Heart left ventricle (tissue), 16 donors: ENCODE measurements at places on chromosomes 16 and 17. TPM values are rescaled to one million over a fixed set of nuclear protein-coding genes. Genes with fewer than 3 reads are reported as not detected.

The C17orf50 gene
- not detected for total RNA-seq

The HS3ST3A1 gene
- 0.90 TPM for total RNA-seq

The ENPP7 gene
- total RNA-seq = not detected

The ST6GALNAC1 gene
- total RNA-seq = 1.7 TPM

The CCL5 gene
- total RNA-seq = 11.8 TPM

The TBC1D26 gene
- not detected for total RNA-seq

The NPW gene
- total RNA-seq = not detected

The MYH2 gene
- not detected for total RNA-seq

DNA sequence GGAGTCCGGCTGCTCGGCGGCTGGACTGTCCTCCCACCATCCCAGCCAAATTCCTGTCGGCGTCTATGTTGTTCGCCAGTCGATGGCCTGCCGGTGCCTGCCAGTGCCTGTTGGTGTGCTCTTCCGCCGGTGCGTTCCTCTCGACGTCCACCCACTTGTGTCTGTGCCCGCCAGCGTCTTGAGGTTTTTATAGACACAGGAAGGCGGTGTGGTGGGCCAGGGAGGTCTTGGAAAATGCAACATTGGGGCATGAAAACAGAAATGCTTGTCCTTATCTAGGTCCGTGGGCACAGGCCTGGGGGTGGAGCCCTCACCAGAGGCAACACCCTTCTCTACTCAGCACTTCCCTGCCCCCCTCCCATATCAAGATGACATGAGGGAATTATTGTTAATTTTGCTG lies 167.8 kb downstream of the IRF8 start:
- no peak for DNase-seq

DNA sequence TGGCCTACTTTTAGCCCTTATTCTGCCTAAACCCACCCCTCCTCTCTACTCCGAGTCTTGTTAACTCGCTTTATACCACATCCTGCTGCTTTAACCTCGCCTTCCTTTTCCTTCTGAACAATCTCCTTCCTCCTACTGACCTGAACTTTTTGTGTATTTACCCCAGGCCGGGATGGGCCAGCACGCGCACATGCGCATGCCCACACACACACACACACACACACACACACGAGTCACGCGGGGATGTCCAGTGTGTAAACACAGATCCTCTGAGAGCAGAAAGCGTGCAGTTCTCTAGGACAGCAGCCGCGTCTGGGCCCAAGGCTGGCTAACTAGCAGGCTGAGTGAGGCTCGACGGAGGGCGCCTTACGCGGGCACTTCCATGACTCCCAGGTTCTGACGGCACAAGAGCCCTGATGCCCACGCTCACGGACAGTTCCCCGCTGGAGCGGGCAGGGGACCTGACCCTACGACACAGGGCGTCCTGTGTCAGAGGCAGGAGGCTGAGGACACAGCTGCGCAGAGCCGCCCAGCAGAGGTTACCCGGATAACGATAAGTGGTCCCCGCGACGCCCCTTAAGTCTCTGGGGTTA lies 610 bp downstream of the PIK3R5 start:
- DNase-seq = no peak

- DNase-seq = no peak
These were observed 10.2 kb downstream of the TAX1BP3 start for GRCh38 chr17:3657874-3658783.

GRCh38 chr16:83705856-83706255 lies 101.9 kb upstream of the HSBP1 start:
- DNase-seq = no peak

- DNase-seq = no peak
These were observed 23.9 kb downstream of the PITPNM3 start for GRCh38 chr17:6532441-6532885.

DNA sequence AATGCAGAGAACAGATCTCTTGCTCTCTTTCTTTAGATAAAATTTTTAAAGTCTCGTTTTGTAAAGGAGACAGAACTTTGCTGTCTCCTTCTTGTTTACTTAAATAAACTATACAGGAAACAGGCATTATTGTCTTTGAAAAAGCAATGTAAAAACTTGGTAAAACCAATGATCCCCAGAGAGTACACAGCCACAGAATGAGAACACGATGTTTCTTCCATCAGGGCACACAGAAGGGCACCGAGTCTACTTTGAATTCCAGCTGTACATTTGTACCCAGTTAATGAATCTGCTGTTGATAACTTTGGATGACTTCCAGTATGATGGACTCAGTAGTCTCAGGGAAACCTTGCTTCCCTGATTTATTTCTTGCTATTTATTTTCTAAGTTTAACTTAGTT lies 8.1 kb upstream of the TMEM100 start:
- no peak for DNase-seq

- no peak for DNase-seq
These were observed 191.0 kb downstream of the PRKCA start for GRCh38 chr17:66493283-66494019.

DNA sequence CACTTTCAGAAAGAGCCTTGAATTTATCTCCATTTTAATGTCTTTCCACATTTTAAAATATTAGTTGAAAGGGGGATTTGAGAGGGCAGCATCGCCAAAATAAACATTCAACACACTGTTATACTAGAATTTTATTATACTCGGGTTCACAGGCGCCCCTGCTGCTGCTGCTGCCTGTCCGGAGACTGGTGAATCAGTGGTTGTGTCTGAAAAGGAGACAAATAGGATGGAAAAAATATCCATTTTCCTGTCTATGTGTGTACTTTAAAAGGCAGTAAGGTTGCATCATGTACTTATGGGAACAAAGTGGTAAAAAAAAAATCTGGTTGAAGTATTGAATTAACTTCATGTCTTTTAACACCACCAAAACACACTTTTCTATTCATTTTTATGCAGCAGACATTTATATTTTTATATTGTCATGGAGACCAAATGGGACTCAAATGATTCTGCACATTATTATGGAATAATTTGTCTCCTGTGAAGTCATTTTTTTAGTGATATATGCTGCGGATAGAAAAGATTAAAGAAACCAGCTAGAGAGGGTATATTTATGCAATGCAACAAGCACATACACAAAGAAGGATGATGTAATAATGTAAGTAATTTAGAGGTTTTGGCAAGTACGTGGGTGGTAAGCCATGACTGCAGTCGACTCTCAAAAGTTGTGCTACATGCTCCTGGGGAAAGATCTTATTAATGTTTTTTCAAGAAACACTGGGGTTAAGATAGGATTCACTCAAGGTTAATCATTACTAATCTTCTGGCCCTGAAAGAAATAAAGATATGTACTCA lies 759.0 kb upstream of the SOX9 start:
- no peak for DNase-seq

GRCh38 chr16:28930652-28931051 lies 1.1 kb upstream of the CD19 start:
- no peak for DNase-seq

DNA sequence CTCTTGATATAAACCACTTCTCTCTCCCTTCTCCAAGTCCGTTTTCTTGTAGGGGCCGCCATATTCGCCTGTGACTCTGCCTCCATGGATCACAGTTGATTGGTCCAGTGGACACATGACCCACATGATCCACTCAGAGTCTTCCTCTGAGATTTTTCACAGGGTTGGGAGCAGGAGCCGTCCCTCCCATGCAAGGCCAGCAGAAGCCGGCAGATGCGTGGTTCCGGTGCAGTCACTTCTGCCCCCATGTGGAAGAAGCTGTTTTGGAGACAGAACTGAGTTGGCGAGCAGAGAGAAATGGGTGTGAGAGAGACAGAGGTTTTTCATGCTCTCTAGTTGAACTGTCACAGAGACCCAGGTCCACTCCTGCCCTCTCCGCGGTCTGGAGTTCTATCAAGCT lies 83.3 kb downstream of the C16orf95 start:
- DNase-seq = no peak

- DNase-seq = no peak
These were observed 64.3 kb downstream of the IGF2BP1 start for GRCh38 chr17:49061524-49061943.

GRCh38 chr17:38731526-38732294 lies 1.6 kb downstream of the CISD3 start:
- no peak for DNase-seq

DNA sequence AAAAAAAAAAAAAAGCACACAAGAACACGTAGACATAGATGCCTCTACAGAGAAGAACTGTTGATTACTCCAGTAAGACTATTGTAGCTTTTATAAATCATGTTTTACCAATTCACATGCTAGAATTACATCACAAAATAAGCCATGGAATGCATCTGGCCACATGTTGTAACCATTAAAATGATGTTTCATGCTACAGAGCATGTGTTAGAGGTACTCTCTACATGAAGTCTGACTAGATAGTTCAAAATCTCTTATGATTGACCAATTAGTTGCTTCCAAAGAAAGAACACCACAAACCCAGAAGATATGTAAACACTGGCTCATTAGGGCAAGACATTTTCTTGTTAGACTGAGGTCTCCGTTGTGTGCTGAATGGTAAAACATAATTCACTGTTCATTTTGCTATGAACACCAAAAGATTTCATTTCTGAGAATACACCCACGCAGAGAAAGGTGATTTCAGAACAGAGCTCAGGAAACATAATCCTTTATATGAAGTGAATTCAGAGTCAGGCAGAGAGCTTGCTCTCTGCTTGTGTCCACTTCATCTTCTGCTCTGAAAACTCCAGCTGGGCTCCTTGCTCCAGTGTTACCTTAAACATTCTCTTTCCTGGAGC lies 411.4 kb upstream of the SOX9 start:
- no peak for DNase-seq

DNA sequence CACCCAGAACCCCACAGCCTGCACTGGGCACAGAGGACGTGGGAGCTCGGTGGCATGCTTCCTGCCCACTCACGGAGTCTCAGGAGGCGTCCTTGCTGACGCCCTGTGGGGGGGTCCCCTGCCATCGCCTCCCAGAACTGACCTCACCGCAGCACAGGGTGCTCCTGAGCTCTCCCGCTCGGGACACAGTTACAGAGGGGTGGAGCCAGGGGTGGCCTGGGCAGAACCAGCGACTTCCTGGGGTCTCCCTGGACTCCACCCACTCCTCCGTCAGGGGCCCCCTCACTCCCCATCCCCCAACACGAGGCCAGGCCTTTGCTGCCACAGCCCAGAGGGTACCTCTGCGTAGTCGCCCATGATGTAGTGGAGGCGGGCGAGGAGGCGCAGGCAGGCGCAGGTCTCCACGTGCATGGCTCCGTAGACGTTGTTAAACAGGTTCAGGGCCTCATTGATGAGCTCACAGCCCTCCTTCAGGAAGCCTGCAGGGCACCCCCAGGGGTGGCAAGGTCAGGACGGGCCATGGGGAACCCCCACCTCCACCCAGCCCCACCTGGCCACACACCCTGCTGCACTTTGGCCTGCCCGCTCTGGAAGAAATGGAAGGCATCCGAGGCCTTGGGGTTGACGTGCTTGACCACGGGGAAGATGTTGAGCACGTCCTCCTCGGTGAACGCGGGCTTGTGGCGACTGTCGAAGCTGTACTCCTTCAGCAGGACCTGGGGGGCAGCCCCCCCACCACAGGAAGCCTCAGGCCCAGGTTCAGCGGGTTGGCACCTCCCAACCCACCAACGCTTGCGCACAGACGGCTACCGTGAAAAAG lies 17.8 kb downstream of the CLUH start:
- peak; percentile 26 for DNase-seq

- DNase-seq = no peak
These were observed 538.2 kb upstream of the CDH5 start for GRCh38 chr16:65828296-65828695.

DNA sequence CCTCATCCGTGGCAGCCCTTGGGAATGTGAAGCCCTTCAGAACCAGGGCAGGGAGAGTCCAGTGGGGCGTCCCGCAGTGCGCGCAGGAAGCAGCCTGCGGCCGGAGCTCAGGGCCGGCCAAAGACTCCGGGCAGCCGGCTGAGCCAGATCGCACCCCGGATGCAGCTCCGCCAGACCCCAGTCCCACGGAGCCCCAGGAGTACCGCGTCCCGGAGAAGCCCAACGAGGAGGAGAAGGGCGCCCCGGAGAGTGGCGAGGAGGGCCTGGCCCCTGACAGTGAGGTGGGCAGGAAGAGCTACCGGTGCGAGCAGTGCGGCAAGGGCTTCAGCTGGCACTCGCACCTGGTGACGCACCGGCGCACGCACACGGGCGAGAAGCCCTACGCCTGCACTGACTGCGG lies 6.9 kb downstream of the ZNF205 start:
- no peak for DNase-seq

DNA sequence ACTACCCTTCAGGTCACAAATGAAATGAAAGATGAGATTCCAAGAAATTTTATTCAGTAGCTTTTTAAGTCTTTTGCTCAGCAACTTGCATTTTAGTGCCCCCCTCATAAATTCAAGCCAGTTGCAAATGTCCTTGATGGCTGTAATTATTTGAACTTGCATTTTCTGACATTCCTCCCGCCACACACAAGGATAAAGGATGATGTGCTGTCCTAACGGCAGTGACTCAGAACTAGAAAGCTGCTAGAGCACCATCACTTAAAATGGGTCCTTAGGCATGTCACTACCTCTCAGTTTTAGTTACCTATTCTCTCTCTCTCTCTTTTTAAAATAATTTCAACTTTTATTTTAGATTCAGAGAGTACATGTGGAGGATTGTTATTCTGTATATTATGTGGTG lies 306.7 kb downstream of the CNTNAP4 start:
- DNase-seq = no peak

DNA sequence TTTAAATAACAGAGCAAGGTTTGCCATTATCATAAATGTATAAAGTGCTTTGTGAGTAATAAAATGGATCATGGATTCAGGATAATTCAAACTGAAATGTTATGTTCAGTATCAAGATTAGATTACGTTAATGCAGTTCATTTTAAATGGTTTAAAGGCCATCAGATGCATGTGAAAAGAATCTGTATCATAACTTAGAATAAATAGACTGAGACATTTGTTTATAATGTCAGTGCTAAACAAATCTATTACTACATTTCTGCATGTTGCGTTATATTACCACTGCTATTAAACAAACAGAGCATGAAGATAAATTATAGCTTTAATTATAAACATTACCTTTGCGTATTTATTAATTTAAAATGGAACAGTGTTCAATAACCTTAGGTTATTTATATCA lies 160.2 kb downstream of the TOX3 start:
- DNase-seq = no peak

GRCh38 chr16:78390092-78390491 lies 290.6 kb downstream of the WWOX start:
- no peak for DNase-seq

- no peak for DNase-seq
These were observed 3.4 kb downstream of the BHLHA9 start for GRCh38 chr17:1273492-1274244.

DNA sequence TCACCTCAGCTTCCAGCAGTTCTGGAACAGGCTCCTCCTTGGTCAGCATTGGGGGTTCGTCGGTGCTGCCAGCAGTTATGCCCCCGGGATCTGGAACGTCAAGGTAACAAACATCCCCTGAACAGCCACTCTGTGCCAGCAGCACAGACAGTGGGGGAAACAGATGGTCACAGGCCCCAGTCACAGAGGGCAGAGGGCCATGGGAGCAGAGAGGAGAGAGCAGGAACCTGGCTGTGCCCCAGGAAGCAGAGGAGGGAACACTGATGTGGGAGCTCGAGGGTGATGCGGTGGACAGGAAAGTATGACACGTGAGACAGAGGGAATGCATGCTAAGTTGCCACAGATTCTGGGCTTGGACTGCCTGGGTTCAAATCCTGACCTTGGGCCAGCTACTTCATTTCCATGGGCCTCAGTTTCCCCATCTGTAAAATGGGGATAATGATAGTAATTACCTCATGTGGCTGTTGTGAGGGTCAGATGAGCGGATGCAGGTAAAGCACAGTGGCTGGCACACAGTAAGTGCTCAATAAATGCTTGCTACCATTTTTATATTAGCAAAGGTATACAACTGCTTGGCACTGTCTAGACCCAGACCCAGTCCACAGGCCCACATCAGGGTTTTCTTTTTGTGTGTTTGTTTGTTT lies 4.9 kb downstream of the BCL7C start:
- no peak for DNase-seq
